ENCODE measurements at places on chromosomes 16 and 17.

- DNase-seq = no peak
Observed at GRCh38 chr17:72111336-72111923, 9.4 kb upstream of the SOX9 start.

- DNase-seq = peak; percentile 94
Observed at GRCh38 chr17:15920758-15921239, 24.1 kb upstream of the ADORA2B start.

GRCh38 chr17:65290616-65291015 lies 153.4 kb downstream of the RGS9 start:
- DNase-seq = peak; percentile 81

DNA sequence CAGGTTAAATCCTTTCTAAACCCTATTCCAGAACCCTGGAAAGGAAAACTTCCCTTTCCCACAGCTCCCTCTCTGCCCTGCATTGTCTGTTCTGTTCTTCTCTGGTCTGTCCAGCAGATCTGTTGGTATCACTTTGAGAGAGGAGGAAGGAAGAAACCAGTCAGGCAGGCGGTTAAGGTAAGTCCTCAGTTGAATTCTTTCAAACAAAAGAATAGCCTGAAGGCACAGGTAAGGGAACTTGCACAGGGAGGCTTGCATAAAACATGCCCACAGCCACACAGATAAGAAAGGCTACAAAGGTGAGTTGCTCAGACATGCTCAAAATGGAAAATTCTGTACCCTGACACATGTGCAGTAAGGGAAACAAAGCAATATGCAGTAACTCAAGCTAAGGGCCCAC lies 595.7 kb upstream of the CDH5 start:
- DNase-seq = no peak

- no peak for DNase-seq
Observed at GRCh38 chr17:49993423-49994060, 1.5 kb downstream of the DLX3 start.

GRCh38 chr16:81457326-81458133 lies 12.9 kb downstream of the CMIP start:
- DNase-seq = no peak
